ENCODE measurements at places on chromosomes 7 and 10. TPM values are rescaled to one million over a fixed set of nuclear protein-coding genes. Genes with fewer than 3 reads are reported as not detected.

NHLRC2 gene
- total RNA-seq: 19.4 TPM

INMT gene
- 0.03 TPM for total RNA-seq

ZNRF2 gene
- total RNA-seq: 11.4 TPM

RARRES2 gene
- not detected for total RNA-seq

GRCh38 chr10:4291990-4292389, 507.0 kb upstream of the KLF6 start:
- no peak for DNase-seq

GRCh38 chr7:73429215-73429614, 4.4 kb upstream of the FZD9 start:
- DNase-seq: no peak

GRCh38 chr7:957418-958220, 3.1 kb upstream of the ADAP1 start:
- DNase-seq: no peak

DNA sequence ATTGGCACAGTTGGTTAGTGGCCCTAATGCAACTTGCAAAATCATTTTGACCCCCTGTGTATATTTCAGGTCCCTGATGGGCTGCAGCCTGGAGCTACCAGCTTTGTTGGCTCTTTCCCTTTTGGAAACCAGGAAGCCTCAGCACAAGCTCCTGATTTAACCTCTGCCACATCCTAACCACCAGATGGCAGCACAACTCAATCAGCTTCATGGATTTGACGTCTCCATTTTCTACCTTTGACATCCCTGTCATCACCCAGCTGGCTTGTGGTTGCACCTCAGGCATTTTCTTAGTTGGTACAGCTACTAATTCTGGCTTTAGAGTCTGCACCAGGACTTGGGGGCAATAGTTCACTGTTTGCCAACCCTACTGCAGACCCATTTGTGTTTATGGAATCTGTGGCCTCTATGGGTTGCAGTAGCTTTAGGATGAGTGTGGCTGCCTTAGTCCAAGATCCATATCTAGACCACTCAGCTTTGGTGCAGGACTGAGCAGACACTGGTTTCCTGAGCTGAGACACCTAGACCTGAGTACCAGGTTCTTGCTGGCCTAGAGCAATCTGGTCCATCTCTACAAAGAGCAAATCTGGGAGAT, 456.2 kb downstream of the REEP3 start:
- DNase-seq: peak; percentile 9
